Motor neuron (in vitro differentiated cells): ENCODE measurements at places on chromosomes 16 and 17. TPM values are rescaled to one million over a fixed set of nuclear protein-coding genes. Genes with fewer than 3 reads are reported as not detected.

GSG1L2 gene
- not detected in 2 replicates for total RNA-seq

OR4D1 gene
- total RNA-seq: not detected in 2 replicates

PAGR1 gene
- total RNA-seq: 48.6 and 53.0 TPM in 2 replicates

MYCBPAP gene
- total RNA-seq: 1.2 and 2.8 TPM in 2 replicates

DNA sequence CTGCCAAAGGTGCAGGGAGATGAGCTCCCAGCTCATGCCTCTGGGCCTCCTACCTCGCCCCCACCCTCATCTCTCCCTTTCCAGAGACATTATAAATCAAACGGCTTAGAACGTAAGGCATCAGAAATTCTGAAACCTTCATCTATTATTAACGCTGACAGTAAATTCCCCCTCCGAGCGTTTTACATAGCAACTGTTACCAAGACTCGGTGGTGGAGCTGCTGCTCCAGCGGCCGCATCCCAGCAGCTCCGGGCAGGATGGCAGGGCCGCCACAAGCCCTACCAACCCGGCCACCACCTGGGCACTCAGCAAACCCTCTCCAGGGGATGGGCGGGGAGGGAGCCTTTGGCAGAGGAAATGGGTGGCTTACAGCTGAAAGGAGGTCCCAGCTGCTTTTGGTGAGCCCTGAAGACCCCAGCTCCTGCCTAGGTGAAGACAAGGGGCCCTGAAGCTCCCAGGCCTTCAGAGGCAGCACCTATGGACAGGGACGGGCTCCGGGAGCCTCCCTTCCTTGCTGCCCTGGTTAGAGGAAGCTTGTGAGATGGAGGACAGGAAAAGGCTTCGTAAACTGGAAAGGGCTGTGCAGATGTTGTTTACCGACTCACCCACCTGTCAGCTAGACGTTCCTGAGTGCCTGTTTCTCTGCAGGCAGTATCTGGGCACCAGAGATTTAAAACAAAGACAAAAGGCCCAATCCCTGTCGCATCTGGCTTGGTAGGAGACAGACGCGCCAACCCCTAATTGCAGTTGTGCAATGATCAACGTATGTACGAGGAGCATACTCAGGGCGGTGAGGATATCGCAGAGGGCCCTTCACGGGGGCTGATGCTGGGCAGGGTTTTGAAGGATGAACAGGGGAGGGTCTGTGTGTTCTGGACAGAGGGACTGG is 76.9 kb downstream of the RAI1 start:
- peak; percentile 71 for ATAC-seq

DNA sequence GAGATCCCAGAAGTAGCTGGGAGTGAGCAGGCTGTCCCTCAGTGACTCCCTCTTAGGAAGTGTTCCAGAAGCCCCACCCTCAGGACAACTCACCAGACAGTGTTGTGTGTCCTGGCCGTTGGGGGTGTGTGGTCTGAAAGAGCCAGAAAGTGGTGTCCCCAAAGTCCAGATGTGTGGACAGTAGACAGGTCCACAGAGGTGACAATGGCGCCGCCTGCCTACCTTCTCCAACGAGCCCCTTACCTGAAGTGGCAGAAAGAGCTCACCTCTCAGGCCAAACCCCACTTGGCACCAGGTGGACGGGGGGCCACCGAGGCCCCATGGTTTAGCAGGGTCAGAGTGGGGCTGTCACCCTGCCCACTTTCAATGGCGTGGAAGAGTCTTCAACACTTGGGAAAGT is 19.9 kb downstream of the C17orf100 start:
- ATAC-seq: no peak

GRCh38 chr16:70460737-70461261 is 6.4 kb downstream of the FCSK start:
- no peak for ATAC-seq

DNA sequence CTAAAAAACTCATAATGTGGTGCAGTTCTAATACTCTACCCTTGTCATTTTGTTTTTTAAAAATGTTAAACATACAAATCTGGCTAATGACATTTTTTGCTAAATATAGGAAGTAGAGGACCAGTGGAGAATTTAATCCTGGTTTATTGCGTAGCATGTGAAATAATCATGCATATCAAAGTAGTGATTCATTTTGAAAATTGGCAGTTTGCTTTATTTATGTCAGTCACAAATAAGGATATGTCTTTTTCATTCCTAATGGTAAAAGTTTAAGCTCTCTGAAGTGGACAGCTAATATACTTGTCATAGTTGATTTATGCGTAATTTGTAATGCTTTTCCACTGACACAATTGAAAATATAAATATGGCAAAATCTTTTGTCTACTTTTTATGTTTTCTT is 224.2 kb downstream of the BCAS3 start:
- peak; percentile 53 for ATAC-seq

GRCh38 chr17:7916385-7916682 is 245 bp upstream of the RNF227 start:
- ATAC-seq: no peak

- no peak for ATAC-seq
Measured at GRCh38 chr16:30049871-30050270, 15.7 kb upstream of the ALDOA start.

DNA sequence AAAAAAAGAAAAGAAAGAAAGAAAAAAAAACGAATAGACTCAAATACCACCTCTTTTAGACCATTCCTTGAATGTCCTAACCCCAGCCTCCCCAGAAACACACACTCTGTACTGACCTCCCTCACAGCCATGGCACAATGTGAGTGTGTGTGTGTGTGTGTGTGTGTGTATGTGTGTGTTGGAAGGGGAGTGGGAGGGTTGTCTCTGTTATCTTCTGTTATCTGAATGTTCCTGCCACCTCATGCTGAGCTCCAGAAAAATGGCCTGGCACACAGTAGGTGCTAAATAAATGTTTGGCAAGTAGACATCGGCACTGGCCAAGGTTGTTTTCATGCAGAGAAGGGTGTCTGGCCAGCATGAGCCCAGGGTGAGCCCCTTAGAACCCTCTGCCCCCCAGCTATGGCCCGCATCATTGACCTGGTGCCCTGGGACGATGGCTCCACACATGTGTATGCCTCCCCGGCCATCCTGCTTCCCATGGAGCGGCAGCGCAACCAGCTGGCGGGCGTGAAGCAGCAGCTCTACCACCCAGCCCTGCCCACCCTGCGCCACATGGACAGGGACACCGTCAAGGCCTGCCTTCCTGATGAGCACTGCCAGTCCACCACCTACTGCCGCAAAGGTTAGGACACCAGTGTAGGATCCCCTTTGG is 6.6 kb upstream of the CNGB1 start:
- no peak for ATAC-seq

- ATAC-seq: no peak
Measured at GRCh38 chr17:29014716-29015115, 8.9 kb upstream of the SEZ6 start.

DNA sequence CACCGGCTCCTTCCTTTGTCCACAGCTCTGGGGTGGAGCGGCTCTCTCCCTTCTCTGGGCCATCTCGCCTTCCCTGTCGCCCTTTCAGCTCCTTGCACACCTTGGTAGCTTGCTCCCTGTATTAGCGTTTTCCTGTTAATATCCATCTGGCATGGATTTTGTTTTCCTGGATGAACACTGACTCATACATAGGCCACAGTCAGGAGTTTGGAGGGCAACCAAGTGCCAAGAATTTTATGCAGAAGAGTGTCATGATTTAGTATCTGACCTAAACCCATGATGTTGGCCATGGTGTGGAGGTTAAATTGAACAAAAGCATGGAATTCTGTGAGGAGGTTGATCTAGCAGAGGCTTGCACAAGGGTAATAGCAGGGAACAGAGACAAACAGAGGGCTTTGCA is 180.9 kb downstream of the AIPL1 start:
- no peak for ATAC-seq

DNA sequence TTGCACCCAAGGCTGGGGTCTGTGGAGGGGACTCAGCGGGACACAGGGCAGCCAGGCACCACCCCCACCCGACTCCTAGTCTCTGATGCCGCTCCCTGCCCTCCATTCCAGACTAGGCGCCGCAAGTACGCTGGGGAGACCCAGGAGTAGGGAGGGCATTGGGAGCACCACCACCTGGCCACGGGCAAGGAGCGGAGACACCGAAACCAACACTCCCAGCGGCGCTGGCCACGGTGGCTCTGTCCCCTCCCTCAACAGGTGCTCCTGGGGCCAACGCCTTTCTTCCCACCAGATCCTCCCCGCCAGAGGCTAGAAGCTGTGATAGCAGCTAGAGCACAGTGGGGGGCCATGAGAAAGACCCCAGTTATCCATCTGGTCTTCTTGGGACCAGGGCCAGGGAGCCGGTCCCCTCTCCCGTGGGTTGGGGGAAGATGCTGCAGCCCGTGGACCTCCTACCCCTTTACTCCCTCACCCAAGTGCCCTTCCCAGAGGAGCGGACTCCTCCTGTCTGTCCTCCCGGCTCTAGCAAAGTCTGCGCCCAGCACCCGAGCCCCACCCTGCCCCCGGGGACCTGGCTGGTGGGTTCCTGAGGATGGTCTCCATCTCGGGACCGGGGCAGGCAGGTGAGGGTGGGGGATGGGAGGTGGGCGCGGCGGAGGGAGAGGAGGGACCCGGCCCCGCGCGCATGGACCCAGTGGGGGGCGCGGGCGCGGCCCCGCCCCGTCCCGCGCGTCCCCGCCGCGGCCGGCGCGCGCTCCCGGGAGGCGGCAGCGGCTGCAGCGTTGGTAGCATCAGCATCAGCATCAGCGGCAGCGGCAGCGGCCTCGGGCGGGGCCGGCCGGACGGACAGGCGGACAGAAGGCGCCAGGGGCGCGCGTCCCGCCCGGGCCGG is at the start of gene SYNGR3:
SYNGR3 (plus strand) TSS at position 762 of the 892 bp plus-strand sequence. CDS start 133 bp downstream, outside the sequence.
- peak; percentile 3 for ATAC-seq

DNA sequence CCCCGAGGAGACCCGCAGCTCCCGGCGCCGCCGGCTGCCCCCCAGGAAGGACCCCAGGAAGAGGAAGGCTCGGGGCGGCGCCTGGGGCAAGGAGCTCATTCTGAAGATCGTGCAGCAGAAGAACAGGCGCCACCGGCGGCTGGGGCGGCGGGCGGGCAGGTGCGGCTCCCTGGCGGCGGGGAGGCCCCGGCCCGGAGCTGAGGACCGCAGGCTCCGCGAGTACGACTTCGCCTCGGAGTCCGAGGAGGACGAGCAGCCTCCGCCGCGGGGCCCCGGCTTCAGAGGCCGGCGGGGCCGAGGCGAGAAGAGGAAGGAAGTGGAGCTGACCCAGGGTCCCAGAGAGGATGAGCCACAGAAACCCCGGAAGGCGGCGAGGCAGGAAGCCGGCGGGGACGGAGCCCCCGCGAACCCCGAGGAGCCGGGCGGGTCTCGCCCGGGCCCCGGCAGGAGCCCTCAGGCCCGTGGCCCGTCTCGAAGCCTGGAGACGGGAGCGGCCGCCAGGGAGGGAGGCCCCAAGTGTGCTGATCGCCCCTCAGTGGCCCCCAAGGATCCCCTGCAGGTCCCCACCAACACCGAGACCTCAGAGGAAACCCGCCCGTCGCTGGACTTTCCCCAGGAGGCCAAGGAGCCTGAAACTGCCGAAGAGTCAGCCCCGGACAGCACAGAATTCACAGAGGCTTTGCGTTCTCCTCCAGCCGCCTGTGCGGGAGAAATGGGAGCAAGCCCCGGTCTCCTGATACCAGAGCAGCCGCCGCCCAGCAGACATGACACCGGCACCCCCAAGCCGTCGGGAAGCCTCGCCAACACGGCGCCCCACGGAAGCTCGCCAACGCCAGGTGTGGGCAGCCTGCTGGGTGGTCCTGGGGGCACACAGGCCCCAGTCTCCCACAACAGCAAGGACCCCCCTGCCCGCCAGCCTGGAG is 22.3 kb upstream of the ZFPM1 start:
- no peak for ATAC-seq

DNA sequence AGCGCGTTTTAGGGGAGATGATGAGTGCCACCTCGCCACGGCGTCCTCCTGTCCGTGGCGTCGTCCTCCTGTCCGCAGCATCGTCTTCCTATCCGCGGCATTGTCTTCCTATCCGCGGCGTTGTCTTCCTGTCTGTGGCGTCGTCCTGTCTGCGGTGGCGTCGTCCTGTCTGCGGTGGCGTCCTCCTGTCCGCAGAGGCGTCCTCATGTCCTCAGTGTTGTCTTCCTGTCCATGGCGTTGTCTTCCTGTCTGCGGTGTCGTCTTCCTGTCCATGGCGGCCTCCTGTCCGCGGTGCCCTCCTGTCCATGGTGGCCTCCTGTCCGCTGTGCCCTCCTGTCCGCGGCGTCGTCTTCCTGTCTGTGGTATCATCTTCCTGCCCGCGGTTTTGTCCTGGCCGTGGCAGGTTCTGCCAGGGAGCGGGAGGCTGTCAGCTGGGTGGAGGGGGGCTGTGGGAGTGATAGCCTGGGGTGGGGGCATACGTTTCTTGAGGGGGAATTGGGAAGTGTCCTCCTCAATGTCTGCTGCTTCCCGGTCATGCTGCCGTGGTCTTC is 30.9 kb downstream of the TBCD start:
- ATAC-seq: no peak

- no peak for ATAC-seq
Measured at GRCh38 chr17:77148940-77149510, 8.3 kb downstream of the SEC14L1 start.

DNA sequence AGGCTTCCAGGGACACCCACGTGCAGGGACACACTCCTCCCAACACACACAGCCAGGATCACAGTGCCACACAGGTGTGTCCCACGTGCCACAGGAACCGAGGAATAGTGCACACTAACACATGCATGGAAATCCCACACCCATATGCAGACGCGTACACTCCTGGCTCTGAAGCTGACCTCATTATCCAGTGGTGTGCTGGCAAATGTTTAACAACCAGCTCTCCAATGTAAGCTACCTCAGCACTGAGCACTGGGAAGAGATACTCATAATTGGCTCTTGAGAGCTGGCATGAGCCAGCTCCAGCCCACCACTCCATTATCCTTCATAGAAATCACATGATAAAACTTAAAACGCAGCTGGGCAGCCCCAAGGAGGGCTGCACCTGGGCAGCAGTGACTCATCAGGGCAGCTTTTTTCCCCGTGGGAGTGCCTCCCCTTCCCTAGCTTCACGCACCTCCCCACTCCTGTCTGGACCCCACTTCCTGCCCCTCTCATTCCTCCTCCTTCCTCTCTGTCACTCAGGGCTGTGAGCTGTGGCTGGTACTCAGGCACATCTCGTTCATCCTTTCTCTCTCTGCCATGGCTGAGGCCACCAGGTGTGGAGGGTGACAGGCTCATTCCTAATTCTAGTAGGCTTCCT is 14.9 kb upstream of the TBX21 start:
- ATAC-seq: peak; percentile 68

DNA sequence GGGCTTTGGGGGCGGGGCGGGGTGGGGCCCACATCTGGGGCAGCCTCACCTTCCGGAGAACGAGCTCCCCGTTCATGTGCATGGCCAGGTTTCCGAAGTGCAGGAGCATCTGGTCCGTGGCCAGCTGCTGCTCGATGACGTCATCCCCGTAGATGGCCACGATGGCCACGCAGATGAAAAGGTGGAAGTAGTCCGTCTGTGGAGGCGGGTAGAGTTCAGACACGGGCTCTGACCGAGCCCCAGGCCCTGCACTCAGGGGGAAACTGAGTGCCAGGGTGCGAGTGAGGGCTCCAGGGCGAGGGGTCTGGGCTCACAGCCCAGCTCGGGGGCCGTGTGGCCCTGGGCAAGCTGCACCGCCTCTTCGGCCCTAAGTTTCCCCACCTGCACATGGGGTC is 93.7 kb downstream of the TBC1D16 start:
- ATAC-seq: no peak

GRCh38 chr17:60597297-60597696 is 2.7 kb upstream of the PPM1D start:
- ATAC-seq: no peak

GRCh38 chr17:63464691-63465236 is 12.1 kb upstream of the ACE start:
- ATAC-seq: no peak

GRCh38 chr17:50055055-50055425 is 870 bp upstream of the ITGA3 start:
- no peak for ATAC-seq

GRCh38 chr17:66345264-66345663 is 42.9 kb downstream of the PRKCA start:
- ATAC-seq: no peak
